ENCODE measurements at places on chromosomes 12 and 14.
A peak's percentile ranks its signal among the peaks of the same experiment; 100 is the strongest.

DNA sequence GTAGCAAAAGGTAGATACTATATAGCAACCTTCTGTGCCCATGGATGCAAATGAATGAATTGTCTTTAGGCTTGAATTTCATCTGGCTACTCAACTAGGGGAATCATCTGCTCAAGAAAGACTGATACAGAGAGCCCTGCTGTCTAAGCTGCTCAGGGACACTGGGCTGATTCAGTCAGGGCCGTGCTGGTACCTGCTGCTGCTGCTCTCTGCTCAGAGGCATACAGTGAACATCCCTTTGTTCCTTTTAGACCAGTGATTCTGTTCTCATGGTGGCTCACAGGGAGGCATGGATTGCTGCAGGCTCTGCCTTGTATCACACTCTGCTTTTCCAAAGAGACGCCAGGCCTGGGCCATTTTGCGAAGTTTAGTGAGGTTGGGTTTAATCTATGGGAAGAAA lies 14.1 kb downstream of the EIF2B2 start:
- DNase-seq = no peak

GRCh38 chr14:94921882-94922585 lies 152.1 kb upstream of the GSC start:
- DNase-seq = no peak

DNA sequence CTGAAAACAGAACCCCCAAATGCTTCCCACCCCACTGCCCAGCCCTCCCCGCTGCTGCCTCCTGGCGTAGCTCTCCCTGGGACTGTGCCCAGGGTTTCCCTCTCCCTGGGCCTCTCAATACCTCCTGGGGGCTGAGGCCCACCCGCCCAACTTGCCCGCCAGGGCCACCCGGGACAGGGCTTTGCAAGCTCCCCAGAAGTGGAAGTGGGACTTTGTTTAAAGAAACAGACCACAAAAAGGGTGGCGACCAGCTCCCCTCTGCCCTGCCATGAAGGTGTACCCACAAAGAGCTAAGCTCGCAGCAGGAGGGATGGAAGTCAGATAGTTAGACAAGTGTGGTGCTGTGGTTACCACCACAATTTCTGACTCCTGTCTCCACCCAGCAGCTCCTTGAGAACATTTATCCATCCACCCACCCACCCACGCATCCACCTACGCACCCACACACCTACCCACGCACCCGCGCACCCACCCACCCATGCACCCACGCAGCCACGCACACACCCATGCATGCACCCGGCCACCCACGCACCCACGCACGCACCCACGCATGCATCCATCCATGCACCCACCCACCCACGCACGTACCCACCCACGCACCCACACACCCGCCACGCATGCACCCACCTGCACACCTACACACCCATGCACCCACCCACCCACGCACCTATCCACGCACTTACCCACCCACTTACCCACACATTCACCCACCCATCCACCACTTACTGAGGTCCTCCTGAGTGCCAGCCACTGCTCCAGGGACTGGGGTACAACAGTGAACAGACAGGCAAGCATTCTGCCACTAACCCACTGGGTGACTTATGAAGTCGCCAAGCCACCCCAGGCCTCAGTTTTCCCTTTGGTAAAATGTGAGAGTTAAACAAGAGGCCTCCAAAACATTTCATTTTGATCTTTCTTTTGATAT lies 127.3 kb downstream of the SCARB1 start:
- no peak for DNase-seq

- DNase-seq = no peak
Measured at GRCh38 chr12:46556819-46557524, 184.4 kb upstream of the SLC38A2 start.

- DNase-seq = no peak
Measured at GRCh38 chr12:86145156-86145555, 111.0 kb downstream of the MGAT4C start.

- no peak for DNase-seq
Measured at GRCh38 chr12:97754306-97754705, 291.7 kb downstream of the RMST start.

GRCh38 chr12:116370004-116370404 lies 92.5 kb upstream of the MED13L start:
- no peak for DNase-seq

GRCh38 chr14:71764701-71765382 lies 167.4 kb upstream of the RGS6 start:
- no peak for DNase-seq

GRCh38 chr12:46480316-46480715 lies 107.7 kb upstream of the SLC38A2 start:
- DNase-seq = no peak

DNA sequence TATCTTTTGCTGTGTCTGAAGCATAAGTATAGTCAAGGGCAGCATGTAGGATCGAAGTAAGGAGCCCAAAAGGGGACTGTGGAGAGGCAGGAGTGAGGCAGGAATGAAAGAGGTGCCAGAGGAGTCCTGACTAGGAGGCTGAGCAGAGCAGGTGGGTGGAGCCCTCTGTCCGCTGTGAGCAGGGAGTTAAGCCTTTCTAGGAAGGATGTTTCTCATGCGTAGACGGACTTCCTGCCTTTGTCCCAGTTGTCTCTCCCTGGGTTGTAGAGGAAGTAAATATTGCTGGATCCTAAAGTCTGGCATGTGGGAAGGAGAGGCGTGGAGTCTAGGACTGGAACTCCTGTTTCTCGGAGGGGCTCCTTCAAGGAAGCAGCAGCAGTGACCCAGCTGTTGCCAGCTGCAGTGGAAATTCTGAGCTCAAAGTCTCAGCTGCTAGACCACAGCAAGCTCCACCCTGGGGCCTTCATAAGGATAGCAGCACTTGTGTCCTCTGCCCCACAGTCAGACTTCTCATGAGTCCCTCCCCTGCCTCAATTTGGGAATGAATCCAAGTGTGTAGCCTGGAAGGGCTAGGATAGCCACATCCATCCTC lies 44.0 kb downstream of the RBMS2 start:
- peak; percentile 48 for DNase-seq

DNA sequence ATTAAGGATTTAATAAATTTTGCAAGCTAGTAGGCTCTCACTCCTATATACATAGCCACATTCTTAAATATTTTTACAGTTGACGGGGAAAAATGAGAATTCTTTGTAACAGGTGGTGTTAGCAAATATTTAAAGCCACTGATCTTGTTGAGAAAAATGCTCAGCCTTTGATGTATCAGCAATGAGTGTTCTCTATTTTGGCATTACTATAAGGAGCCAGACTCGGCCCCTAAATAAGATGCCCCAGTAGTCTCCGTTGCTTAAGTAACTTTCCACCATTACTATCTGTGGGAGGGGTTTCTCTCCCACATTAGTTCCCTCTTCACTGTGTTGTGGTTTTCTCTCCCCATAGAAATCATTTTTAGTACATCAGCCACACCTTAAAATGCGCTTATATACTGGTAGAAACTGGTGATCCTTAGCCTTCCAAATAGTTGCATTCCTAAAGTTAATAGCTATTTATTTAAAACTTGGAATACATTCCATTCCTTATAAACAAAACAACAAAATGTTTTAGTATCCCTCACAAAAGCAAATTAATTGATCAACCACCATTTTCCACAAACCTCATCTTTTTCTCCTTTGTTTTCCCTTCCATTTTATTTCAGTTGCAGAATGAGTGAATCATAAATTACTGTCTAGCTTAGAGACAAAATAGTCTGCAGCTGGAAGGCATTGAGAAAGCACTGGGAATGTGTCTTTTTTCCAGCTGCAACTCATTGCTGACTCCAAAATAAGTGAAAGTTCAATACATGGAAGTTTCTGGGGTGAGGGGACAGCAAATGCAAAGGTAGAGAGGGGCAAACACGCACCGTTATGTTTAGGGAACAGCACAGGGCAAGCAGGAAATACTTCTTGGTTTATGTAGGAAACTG lies 84.7 kb upstream of the FERMT2 start:
- no peak for DNase-seq

DNA sequence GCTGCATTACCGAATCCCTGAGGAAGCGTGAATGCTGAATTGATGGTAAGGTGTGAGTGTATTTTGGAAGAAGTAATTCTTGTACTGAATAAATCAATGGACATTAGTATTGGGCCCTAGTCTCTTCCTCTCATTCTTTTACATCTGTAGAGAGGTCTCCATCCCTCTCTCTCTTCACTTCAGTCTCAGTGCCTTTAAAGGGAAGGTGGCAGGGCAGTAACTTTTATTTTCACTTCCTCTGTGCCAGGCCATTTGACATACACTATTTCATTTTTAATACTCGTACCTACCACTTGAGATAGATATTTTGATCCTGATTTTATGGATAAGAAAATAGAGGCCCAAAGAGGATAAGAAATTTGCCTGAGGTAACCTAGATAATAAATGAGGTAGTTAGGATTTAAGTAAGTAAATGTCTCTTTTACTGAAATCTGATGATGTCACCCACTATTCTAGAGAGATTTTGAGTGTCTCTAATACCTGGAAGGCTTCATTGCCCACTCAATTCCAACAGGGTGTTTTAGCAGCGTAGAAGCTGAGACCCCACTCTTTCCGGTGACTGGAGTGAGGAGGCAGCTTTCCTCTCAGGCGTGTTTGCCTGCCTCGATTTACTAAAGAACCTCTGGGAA lies 177.9 kb upstream of the PRICKLE1 start:
- no peak for DNase-seq

GRCh38 chr12:43551971-43552559 lies at the start of gene ADAMTS20:
Gene ADAMTS20, minus strand, starts transcription at chr12:43552203. Its CDS starts 282 bp downstream, at chr12:43551921.
- DNase-seq = no peak

DNA sequence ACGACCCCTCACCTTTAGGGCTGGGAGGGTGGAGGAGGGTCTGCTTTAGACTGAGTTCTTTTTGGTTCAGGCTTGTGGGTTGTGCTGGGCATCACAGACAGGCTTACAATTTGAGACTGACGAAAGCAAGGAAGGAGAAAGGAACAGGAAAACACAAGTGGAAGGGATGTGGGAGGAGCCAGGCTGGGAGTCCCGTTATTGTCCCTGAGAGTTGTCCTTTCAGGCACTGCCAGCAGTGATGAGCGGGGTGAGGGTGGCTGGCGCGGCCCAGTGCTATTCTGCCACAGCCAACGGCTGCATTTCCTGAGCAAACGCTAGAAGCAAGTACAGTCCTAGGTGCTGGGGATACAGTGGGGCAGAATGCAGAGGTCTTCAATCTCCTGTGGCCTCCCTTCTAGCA lies 29.2 kb upstream of the TSPAN9 start:
- DNase-seq = no peak

GRCh38 chr12:29050503-29050902 lies 98.6 kb upstream of the FAR2 start:
- no peak for DNase-seq

DNA sequence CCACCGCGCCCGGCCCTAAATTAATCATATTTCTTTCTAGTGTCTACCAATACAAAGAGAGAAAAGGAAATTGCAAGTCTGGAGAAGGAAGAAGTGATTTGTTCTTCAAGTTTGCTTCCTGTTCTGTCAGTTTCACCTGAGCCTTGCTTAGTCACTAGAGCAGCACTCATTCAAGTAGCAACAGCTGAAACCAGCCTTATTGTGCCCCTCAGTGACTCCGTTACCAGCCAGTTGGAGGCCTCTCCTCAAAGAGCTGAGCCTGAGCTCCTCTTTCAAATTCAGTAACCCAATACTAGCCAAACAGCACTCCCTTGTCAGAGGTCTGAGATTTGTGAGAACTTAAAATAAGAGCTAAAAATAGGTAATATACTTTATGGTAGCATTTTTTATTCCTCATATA lies 17.4 kb downstream of the PAWR start:
- DNase-seq = no peak

DNA sequence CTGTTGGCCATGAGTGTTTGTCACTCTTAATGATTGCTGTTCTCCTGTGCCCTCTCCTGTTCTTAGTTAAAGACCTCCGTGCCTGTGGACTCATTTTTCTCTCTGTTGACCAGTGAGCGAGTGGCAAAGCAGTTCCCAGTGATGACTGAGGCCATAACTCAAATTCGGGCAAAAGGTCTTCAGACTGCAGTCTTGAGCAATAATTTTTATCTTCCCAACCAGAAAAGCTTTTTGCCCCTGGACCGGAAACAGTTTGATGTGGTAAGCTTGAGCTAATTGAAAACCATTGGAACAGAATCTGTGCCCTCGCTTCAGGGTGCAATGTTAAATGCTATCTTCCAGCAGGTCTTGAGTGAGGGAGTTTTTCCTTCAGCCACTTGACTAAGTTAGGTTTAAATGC lies 19.8 kb downstream of the ACAD10 start:
- no peak for DNase-seq

DNA sequence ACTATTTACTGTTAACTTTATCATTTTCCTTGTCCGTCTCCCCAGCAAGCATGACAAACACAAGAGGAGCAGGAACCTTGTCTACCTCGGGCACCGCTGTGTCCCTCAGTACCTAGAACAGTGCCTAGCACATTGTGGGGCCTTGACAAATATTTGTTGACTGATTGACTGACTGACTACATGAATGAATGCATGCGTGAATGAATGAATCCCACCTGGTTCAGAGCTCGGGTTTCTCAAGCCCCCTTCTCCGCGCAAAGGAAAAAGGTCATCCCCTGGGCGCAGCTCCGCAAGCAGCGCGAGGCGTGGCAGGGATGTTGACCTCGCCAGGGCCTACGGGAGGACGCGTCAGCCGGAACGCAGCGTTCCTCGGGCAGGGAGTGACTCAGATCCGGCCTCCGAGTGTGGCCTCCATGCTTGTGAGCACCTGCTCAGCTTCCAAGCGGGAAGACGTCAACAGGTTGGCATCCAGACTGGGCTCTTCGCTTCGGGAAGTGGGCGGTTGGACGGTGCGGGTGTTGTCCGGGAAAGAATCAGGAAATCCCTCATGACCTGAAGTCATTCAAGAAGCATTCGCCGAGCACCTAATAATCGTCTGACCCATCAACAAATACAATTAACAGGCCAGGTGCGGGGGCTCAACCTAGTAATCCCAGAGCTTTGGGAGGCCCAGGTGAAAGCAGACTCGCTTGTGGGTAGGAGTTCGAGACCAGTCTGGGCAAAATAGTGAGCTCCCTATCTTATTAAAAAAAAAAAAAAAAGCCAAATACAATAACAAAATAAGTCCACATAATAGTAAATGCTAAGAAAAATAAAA lies 13.9 kb upstream of the UBC start:
- peak; percentile 64 for DNase-seq

DNA sequence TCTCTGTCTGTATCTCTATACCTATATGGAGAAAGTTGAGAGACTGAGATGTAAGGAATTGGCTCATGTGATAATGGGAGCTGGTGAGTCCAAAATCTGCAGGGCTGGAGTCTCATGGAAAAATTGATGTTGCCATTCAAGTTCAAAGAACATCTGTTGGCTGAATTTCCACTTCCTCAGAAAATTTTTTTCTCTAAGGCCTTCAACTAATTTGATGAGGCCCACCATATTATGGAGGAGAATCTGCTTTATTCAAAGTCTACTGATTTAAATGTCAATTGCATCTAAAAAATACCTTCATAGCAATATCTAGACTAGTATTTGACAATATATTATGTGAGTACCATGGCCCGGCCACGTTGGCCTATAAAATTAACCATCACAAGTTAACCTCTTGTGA lies 261.4 kb downstream of the VRK1 start:
- no peak for DNase-seq

Data from stimulated activated naive CD8-positive, alpha-beta T cell treated with anti-CD3 and anti-CD28 coated beads, Interleukin-15, Interleukin-2, amounts not matched to agents 100 U/mL and 50 U/mL, for 24 hours (primary cell).